Foreskin keratinocyte (primary cell): ENCODE measurements at places on chromosomes 4 and X. TPM values are rescaled to one million over a fixed set of nuclear protein-coding genes. Genes with fewer than 3 reads are reported as not detected.

The RBMXL3 gene
- total RNA-seq = not detected in 2 replicates

The ARHGAP6 gene
- 0.11 TPM in 1 of 2 replicates, not detected in the other for total RNA-seq

The RASL11B gene
- total RNA-seq = 2.3 and 2.5 TPM in 2 replicates

The TLR6 gene
- 0.41 and 0.53 TPM in 2 replicates for total RNA-seq

The GABRQ gene
- total RNA-seq = 0.03 and 0.04 TPM in 2 replicates

The HSD17B13 gene
- 0.04 TPM in 1 of 2 replicates, not detected in the other for total RNA-seq

- DNase-seq = no peak
Observed at GRCh38 chr4:43766648-43767047, 682.0 kb downstream of the KCTD8 start.

- no peak for DNase-seq
Observed at GRCh38 chrX:39840133-39840532, 257.6 kb downstream of the BCOR start.

- DNase-seq = no peak
Observed at GRCh38 chr4:98617358-98618047, 40.9 kb downstream of the TSPAN5 start.

DNA sequence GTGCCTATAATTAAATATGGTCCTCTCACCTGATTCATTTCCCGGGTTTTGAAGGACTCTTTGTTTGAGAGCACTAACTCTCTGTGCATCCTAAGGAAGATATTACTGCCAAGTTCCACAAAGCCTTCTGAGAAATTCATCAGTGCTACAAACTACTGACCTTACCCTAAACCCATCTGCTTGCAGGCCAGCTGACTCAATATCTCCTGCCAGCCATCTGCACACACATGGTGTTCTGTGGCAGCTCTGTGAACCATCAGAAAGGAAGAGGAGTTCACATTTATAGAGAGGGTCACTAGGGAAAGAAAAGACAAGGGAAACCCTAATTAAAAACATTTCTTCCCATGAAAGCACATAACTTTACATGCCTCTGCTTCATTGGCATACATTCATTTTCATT lies 156.7 kb downstream of the ATP10D start:
- no peak for DNase-seq

DNA sequence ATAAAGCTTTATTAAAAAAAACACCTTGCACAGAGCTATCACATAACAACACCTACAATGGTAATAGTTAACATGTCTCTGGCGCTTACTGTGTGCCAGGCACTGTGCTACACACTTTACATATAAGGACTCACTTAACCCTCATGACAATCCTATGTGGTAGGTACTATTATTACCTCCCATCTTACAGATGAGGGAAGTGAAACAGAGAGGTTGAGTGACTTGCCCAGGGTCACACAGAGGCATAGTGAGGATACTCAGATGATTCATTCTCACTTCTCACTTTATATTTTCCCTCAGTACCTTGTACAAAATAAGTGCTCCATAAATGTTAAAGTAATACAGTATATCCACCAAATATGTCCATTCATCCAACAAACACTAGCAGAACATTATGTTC lies 43.4 kb upstream of the IQSEC2 start:
- DNase-seq = no peak

DNA sequence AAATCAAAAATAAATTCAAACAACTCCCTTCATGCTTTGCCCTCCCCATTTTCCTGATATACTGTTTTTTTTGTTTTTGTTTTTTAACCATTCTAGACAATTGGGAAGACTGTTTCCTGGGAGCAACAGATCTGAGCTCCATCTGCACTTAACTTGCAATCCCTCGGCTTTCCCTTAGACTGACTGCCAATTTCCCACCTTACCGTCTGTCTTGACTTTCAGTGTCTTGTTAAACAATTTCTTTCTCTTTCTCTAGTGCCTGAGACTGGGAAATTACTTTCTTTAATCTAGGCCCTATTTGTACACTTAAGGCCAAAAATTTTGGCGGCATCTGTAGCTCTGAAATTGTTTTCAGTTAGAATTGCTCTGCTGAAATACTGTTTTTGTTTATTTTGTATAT lies 326.3 kb downstream of the LDB2 start:
- DNase-seq = no peak

DNA sequence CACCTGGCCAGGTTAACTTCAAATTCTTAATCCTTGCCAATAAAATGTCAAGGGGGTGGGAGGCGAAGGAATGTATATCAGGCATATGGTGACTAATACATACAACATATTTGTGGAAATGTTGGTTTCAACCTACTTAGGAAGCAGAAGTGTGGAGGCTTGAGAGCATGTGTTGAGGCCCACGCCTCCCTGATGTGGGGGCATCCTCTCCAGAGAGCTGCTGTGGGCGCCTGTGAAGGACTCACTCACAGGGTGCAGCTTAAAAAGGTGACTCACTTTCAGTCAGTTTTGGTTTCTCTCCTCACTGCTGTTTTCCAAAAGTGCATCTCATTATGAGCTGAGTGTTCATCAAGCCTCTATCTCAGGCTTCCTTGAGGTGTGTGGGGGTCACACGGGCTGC lies 27.5 kb downstream of the LNX1 start:
- DNase-seq = peak; percentile 96

- no peak for DNase-seq
Observed at GRCh38 chr4:115272594-115272993, 159.2 kb upstream of the NDST4 start.

GRCh38 chr4:5051278-5052203 lies at the start of gene STK32B:
TSS of gene STK32B (plus strand) at chr4:5051480.
- DNase-seq = peak; percentile 61

DNA sequence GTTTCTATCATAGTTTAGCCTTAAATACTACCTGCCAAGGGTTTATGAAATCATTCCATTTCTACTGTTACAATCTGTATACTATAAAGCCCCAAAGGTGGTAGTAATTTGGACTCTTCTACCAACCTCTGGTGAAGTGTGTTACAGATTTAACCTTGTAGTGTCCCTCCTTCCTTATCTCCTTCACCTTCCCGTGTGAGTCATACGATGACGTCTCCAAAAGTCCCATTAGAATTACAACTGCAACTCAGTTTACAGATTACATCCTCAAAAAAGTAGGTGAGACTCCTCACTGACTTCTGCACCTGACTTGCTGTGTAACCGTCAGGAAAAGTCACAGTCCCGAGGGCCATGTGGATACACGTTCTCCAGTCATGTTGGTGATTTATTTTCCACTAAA lies 219.0 kb downstream of the DCTD start:
- DNase-seq = peak; percentile 2

- DNase-seq = no peak
Observed at GRCh38 chrX:20350596-20350995, 83.9 kb upstream of the RPS6KA3 start.
